ENCODE measurements at places on chromosomes 16 and 17.
A peak's percentile ranks its signal among the peaks of the same experiment; 100 is the strongest.

DNA sequence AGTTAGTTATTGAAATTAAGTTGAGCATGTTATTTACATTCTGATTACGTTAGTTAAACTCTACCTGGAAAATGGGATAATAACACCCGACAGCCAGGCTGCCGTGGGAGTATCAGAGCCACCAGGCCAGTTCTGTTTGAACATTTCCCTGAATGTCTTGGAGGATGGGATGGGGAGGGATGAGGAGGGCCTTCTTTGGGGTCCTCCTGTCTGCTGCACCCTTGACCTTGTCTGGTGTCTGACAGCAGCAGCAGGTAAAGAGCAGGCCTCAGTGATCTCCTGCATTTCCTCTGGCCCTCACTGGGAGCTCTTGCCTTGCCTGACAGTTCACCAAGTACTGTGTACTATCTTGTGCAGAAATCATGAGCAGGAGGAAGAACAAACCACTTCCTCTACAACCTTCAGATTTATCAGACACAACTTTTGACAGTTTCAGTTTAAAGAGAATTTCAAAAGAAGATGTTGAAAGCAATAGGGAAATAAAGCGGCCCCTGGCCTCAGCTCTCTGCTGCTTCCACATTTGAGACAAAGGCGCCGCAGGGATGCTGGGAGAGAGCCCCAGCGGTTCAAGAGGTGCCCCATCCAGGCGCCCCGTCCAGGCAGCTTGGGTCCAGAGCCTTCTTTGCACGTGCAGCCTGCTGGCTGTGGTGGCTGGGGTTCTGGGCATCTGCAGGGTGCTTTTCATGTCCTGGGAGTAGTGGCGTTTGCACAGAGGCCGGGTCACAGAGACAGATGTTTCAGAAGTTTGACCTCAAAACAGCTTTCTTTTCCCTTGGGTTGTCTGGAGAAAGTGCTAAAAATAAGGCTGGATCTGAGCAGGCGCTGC lies 25.3 kb downstream of the CMIP start:
- no peak for DNase-seq

DNA sequence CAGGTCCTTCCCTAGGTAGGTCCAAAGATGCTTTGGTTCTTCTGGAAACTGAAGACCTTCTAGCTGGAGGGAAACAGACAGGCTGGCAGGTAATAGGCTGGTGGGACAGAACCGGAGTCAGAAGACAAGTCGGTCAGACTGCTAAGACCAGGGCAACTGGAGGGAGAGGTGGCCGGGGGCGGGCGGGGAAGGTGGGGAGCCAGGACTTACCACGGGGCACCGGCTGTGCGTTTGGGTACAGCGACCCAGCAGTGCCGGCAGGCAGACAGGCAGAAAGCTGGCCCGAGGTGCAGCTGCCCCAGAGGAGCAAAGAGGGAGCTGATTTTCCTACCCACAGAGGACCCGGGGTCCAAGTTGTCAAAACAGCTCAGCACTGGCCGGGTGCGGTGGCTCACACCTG lies 575 bp downstream of the SLC52A1 start:
- no peak for DNase-seq

DNA sequence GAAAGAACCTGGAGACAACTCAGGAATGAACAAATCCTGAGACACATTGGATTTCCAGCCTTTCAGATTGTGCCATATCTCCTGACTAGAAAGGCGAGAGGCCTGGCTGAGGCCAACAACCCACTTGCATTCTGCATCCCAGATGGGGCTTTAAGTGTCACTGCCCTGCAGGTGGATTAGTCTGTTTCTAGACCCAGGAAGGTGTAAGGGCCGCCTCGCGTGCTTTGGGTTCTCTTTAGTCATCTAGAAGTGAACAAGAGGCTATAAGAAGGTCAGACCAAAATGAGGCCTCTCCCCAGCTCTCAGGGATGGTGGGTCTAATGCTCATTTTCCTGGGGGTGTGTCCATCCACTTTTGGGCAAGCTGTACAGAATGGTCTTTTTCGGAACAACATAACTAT lies 4.9 kb downstream of the SAP30BP start:
- DNase-seq: no peak

DNA sequence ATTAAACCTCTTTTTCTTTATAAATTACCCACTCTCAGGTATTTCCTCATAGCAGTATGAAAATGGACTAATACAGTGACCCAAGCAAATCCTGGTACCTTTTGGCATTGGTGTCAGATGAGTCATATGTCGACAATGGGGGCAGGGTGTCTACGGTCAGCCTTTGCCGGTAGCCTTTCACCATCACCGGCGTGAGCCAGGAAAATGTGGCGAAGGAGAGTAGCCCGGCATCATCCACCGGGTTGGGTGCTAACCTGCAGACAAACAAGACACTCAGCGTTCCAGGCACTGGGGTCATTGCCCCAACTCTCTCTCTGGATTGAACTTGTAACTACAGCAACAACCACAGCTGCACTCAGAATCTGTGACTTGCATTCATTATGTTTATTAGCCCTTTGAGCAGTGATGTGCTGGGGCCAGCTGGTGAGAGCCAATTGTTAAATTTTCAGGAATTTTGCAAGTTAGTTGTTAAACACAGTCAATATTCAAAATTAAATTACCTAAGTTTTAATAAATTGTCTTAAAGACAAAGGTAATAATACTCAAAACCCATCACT lies 11.9 kb downstream of the ABCC12 start:
- DNase-seq: no peak

DNA sequence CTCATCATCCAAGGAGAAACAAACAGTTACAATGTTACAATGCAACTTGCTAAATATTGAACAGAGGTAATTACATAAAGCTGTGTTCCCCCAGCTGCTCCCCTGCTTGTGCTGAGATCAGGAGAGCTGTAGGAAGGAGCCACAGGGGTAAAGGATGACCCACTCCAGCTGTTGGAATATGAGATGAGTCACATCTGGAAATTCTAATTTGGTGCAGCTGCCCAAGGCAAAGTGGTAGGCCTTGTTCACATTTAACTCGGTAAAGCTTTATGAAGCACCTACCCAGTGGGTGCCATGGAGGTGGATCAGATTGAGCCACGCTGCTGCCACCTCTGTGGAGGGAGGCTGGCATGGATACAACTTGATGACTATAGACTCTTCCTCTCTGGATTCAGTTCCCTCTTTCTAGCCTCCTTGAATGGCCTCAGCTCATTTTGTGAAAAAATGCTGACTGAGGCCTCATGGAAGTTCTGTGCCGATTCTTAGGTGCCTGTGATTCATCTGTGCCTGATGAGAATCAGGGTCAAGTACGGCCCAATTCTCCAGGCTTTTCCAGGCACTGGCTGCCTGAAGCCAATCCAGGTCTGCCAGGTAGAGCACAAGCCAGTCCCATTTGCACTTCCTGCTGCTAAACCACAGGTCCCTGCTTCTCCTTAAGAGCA lies 7.4 kb downstream of the ZNF689 start:
- peak; percentile 44 for DNase-seq

Data from AG08396 (cell line).